Bone marrow (tissue), 2 donors: ENCODE measurements at places on chromosomes 6 and 20.

DNA sequence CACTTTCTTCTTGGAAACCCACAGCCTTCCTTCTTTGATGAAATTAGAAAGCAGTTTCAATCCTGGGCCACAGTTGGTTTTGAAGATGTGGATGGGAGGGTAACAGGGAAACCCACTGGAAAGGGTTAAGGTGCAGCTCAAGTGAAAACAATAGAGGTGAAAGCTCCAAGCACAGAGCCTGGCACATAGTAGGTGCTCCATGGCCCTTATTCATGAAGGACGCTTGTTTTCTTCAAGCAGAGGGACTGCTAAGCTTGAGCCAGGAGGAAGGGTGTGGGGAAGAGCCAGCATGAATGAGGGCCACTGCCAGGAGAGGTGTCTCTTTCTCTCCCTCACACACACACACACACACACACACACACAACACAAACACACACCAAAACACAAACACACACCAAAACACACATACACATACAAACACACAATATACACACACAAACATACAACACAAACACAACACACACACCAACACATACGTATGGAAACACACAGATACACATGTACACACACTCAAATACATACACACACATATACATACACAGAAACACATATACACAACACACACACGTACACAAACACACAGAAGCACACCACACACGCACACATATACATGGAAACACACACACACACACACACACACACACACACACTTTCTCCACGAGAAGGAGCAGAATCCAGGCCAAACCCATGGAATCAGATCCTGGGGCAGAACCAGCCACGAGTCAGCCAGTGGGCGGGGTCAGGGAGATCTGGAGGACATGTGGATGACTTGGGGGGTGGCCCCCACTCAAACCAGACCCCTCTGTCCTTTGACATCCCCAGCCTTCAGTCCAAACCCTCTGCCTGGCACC lies 23.7 kb upstream of the RBPJL start:
- no peak for DNase-seq

DNA sequence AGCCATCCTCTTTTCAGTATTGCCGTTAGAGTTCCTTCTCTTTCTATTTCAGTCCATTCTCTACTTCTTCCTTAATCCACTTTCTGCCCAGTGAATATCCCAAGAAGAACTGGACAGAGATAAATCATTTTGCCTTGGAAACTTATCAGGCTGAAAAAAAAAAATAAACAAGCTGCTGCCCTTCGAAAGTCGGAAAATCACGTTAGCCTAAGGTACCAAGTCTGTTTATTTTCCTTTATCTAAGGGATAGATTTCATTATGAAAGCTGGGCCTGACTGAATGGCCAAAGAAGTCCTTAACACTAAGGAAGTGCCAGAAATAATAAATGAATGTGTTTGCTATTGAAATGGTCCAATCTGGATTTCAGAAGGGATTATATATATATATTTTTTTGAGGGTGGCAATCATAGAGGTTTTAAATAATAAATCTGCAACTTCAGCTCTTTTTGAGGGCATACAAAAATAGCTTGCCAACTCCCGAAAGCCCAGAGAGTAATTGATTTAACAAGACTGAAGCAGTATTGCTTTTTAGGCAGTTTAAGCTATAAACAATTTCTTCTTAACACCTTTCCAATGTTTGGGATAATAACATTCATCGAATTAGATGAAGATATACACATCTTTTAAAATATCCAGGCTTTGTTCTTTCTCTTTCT lies 127.0 kb upstream of the STMND1 start:
- DNase-seq, result no peak

DNA sequence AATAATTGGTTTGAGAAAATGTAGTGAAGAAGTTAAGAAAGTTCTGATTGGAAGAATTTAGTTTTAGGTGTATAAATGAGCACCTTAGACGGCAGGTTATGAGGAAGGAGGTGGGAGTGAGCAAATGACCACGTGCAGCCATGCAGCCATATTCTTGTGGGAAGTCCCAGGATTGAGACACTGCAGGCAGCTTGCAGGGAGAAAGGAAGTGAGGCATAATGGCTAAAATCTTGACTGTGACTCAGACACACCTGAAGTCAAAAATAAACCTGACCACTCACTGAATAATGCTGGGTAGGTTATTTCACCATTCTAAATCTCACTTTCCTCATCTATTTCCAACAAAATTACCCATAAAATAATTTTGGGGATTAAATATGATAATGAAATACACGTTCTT lies 16.6 kb downstream of the DSE start:
- no peak for DNase-seq

GRCh38 chr6:15689586-15690482 lies 27.0 kb upstream of the DTNBP1 start:
- no peak for DNase-seq

DNA sequence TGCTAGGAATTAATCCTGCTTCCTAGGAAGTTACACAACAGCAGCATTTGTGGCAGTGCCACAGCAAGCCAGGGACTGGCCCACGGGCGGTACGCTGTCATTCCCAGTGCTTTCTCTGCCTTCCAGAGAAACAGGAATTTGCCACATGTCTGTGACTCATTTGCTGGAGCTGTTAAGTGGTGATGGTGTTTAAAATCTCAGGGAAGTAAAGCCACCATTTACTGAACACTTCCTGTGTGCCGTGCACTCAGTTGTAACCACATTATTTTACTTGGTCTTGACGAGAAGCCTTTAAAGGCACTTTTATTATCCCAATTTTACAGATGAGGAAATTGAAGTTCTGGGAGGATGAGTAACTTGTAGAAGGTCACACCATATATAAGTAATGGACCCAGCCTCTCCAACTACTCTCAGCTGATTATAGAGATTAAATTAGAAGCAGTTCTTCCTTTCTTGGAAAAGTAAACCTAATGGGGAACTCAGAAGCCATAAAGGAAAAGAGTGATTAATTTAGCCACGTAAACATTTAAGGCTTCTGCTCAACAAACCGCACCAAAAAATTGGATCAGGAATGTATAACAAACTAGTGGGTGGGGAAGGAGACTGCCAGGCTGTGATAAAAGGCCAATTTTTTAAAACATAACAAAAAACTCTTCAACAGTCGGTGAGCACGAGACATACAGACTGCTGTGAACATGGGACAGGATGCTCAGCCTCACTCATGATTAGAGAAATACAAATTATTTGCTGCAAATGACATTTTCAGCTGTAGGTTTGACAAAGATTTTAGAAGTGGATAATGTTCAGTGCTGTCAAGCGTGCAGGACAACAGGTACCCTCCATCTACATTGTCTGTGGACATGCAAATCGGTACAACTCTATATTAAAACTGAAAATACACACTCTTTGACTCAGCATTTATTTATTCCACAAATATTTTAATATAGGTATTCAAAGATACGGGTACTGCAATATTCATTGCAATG lies 311.2 kb downstream of the NRN1 start:
- no peak for DNase-seq

DNA sequence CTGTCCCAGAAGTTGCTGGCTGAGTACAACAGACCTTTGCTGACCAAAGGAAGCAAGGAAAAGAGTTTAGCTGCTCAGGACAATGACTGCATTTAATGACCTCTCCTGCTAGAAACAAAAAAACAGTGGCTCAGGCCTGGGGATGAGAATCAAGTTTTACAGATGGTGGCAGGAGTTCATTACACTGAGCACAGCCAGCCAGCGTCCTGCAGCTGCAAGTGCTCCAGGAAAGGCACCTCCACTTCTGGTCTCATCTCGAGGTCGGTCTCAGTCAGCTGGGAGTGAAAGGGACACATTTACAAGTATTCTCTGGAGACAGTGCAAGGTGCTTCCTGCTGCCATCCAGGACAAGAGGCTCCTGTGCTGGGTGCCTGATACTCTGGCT lies 362.7 kb downstream of the THBS2 start:
- no peak for DNase-seq

DNA sequence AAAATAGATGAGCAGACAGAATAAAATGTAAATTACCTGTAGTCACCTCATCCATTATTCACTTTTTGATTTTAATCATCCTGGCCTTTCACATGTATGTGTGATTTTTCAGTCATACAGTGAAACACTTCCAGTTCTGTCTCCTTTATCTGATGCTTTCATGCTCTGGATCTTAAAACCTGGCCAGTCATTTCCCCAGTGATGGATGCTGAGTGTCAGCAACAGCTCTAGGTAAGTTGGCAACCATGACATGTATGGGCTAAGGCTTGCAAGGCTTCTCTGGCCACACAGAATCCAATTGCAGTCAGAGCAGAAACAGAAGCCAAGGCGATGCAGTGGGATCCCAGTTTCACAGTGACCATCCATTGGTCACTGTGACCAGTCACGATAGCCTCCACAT lies 35.8 kb downstream of the FBXO9 start:
- DNase-seq, result no peak

DNA sequence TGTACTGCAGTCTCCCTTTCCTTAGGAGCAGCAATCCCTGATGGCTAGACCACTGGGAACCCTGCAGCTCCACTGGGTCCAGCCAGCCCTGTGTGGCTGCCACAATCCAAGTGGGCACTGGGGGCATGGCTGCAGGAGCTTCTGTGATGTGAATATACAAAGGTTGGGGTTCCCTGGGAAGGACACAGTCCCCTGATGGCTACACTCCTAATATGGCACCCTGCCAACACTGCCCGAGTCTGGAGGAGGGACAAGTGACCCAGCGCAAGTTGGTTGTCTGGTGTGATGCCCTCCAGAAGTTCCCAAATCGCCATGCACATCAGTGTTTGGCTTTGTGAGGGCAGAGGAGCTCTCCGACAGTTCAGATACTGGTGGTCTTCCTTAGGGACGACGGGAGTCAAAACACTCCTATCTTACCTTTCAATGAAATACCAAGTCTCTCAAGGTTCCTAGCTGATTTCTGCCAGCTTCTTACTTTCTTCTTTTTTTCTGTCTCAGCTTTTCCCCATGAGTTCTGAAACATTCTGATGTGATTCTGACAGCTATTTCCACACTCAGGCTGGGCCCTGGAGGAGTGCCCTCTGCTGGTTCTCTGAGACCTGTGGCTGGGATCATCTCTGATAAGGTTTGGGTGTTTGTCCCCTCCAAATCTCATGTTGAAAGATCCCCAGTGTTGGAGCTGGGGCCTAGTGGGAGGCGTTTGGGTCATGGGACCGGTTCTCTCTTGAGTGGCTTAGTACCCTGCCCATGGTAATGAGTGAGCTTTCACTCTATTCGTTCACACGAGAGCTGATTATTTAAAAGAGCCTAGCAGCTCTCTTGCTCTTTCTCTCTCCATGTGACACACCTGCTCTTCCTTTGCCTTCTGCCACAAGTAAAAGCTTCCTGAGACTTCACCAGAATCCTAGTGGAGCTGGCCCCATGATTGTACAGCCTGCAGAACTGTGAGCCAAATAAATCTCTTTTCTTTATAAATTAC lies 15.5 kb upstream of the ZFP57 start:
- no peak for DNase-seq

DNA sequence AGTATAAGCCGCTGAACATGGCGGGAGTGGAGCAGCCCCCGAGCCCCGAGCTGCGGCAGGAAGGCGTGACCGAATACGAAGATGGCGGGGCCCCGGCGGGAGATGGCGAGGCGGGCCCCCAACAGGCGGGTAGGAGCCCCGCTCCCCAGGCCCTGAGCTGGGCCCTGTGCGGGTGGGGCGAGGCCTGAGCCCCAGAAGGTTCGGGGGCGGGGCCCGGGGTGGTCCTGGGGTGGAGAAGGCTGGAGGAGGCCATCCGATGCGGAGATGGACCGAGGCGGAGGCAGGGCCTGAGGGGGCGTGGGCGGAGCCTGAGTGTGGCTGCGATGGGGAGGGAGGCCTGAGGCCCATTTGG lies 7.1 kb downstream of the L3MBTL1 start:
- DNase-seq, result no peak

DNA sequence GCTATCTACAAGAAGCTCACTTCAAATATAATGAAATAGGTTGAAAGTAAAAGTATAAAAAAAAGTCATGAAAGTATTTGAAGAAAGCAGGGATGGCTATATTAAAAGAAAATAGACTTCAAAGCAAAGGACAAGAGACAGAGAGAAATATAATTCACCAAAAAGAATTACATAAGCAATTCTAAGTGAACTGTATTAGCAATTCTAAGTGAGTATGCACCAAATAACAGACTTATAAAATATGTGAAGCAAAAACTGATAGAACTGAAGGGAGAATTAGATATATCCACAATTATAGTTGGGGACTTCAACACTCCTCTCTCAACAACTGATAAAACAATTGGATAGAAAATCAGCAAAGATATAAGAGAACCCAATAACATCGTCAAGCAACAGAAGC lies 38.8 kb upstream of the ID4 start:
- DNase-seq, result no peak

- DNase-seq, result no peak
Observed at GRCh38 chr6:130794010-130794697, 33.1 kb upstream of the SMLR1 start.

GRCh38 chr20:53679597-53680309 lies 86.1 kb upstream of the ZNF217 start:
- DNase-seq, result no peak

DNA sequence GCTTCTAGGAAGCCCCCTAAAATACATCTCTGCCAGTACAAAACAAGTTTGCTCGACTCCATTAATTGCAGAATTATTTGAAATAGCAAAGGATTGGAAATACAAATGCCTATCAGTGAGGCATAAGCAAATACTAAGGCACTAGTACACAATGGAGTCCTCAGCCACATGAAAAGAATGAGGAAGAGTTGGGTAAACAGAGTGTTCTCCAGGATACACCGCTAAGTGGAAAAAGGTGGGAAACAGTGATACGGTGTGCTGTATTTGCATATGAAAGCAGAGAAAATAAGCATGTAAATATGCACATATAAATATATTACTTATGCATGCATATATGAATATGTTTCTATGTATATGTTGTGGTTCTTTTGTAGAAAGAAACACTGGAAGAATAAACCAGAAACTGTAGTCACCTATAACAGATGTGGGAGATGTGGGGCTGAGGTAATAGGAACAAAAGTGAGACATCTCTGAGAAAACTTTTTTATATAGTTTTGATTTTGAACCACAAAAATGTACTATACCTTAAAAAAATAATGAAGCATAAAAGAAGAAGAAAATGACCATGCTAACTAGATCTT lies 143.4 kb upstream of the MYLIP start:
- no peak for DNase-seq

DNA sequence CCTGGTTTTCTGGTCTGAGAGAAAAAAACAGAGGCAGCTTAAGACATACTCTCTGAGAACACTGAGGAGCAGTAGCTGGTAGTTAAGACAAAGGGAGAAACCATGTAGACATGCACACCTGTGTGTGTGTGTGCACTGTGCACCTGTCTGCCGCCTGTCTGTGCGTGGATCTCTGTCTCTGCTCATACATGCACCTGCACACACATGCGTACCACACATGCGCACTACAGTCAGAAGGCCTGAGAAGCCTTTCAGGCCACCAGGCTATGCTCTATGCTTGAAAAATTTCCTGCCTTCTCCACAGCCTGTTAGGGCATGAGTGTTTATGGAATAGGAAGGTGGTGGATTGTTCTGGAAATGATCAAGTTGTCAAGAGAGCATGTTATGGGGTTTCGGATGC lies 103.5 kb downstream of the CDH4 start:
- DNase-seq, result no peak

GRCh38 chr6:143544011-143544696 lies 32.6 kb upstream of the FUCA2 start:
- no peak for DNase-seq
